HFFc6 (cell line): ENCODE measurements at places on chromosomes 2 and 18.
A peak's percentile ranks its signal among the peaks of the same experiment; 100 is the strongest.

DNA sequence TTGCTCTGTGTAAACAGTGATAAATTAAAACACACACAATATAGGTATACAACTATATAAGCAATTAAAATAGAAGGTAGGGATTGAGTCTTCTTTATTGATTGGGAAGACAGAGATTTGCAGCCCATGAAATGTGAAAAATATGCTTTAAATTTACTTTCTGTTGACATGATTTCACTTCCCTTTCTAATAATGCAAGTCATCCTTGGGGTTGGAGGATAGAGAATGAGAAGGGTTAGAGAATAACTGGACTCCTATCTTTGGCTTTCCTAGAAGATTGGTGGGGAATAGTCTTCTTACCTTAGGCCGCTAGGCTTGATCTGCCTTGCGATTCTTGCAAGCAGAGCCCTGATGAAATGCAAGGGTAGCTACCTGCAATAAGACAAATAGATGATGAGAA is 339.8 kb downstream of the NYAP2 start:
- no peaks in the 10 kb centered on the region; the same call in 1 of the 2 replicates for H3K36me3 ChIP-seq

GRCh38 chr2:197255543-197255942 is 55.0 kb downstream of the ANKRD44 start:
- H3K27me3 ChIP-seq, result peaks cover 1% of the 10 kb centered on the region; the same call in 1 of the 2 replicates
- H3K36me3 ChIP-seq, result no peaks in the 10 kb centered on the region
- H3K27ac ChIP-seq, result no peak overlapping the region
- no peak for DNase-seq
- no peak overlapping the region for H3K4me3 ChIP-seq

DNA sequence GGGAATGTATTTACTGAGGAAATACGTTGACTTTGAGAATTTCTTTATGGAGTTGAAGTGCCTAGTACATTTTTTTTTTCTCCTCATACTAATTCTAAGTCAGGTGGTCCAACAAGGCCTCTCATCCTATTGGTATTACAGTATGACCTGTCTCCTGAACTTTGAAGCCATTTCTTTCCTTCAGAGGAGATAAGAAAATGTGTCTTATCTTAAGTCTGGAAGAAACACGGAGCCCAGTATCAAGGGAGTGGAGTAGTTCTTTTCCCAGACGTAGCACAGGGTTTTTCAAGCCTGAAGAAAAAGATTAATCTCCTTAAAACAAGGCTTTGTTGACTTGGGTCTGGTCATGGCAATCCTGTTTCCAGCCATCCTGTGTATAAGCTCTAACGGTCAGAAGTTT is 11.6 kb upstream of the CPS1 start:
- no peak for DNase-seq
- H3K27me3 ChIP-seq, result no peaks in the 10 kb centered on the region
- H3K36me3 ChIP-seq, result no peaks in the 10 kb centered on the region

DNA sequence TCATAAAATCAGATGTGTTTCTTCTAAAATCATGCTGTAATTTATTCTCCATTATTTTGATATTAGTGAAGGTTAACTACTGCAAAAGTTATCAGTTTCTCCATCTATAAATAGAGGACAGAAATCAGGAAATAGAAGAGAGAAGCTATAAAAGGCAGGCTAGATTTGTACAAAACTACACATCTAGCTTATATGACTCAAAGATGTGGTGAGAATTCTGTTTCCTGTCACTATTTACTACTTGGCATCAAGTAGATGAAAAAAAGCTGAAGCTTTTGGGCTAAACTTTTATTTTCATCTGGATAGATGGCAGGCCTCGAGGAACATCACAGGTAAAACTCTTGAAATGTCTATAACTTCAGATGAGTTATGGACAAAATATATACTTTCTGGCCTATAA is 49.8 kb upstream of the NAB1 start:
- peaks cover 17% of the 10 kb centered on the region; the same call in 1 of the 2 replicates for H3K4me1 ChIP-seq
- no peak overlapping the region for H3K27ac ChIP-seq
- no peak overlapping the region for H3K4me3 ChIP-seq
- no peaks in the 10 kb centered on the region; the same call in 1 of the 2 replicates for H3K27me3 ChIP-seq
- DNase-seq, result no peak

GRCh38 chr2:38170067-38170466 is 94.1 kb upstream of the CYP1B1 start:
- no peak overlapping the region for H3K27ac ChIP-seq
- peaks cover 26% of the 10 kb centered on the region for H3K4me1 ChIP-seq
- H3K4me3 ChIP-seq, result no peak overlapping the region
- no peak for DNase-seq
- H3K36me3 ChIP-seq, result no peaks in the 10 kb centered on the region

DNA sequence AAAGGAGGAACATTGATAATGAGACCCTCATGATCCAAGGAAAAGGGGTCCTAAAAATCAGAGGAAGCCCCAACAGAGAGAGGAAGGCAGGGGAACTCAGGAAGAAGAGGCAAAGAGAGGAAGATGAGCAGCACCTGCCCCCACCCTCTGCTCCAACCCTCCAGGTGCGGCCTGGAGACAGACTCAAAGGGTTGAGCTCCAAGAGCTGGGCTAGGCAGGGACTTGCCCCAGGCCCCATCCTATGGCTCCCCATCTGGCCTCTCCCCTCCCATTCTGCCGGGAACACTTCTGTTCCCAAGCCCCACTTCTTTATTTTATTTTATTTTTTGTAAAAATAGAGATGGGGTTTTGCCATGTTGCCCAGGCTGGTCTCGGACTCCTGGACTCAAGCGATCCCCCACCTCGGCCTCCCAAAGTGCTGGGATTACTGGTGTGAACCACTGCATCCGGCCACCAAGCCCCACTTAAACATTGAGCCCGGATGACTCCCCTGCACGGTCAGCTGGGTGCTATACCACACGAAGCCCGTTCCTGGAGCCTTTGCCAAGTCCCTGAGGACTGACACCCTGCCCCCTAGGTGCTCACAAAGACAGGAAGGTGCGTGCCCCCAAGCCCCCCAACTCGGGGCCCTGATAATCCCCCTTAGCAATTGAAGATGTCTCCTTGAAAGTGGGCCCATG is 3.8 kb upstream of the GPR55 start:
- H3K4me1 ChIP-seq, result peaks cover 9% of the 10 kb centered on the region
- peaks cover 38% of the 10 kb centered on the region for H3K27me3 ChIP-seq
- no peak overlapping the region for H3K27ac ChIP-seq
- no peak for DNase-seq
- H3K4me3 ChIP-seq, result no peak overlapping the region
- H3K36me3 ChIP-seq, result no peaks in the 10 kb centered on the region

- no peaks in the 10 kb centered on the region for H3K36me3 ChIP-seq
- no peak overlapping the region for H3K27ac ChIP-seq
- H3K27me3 ChIP-seq, result no peaks in the 10 kb centered on the region; the same call in 1 of the 2 replicates
- no peak for DNase-seq
- no peaks in the 10 kb centered on the region for H3K4me1 ChIP-seq
- H3K4me3 ChIP-seq, result no peak overlapping the region
These were observed 272.3 kb upstream of the EPHA4 start for GRCh38 chr2:221844212-221845020.

DNA sequence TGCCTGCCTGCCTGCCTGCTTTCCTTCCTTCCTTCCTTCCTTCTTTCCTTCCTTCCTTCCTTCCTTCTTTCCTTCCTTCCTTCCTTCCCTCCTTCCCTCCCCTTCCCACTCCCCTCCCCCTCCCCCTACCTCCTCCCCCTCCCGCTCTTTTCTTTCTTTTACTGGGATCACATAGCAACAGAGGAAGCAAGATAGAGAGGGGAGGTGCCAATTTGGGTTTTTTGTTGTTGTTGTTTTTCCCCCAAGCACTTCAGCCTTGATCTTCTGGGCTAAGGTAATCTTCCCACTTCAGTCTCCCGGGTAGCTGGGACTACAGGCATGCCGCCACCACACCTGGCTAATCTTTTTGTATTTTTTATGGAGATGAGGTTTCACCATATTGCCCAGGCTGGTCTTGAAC is 20.0 kb downstream of the PPM1B start:
- no peak overlapping the region for H3K4me3 ChIP-seq
- H3K4me1 ChIP-seq, result peaks cover 17% of the 10 kb centered on the region; the same call in 1 of the 2 replicates
- H3K27ac ChIP-seq, result no peak overlapping the region
- DNase-seq, result no peak

DNA sequence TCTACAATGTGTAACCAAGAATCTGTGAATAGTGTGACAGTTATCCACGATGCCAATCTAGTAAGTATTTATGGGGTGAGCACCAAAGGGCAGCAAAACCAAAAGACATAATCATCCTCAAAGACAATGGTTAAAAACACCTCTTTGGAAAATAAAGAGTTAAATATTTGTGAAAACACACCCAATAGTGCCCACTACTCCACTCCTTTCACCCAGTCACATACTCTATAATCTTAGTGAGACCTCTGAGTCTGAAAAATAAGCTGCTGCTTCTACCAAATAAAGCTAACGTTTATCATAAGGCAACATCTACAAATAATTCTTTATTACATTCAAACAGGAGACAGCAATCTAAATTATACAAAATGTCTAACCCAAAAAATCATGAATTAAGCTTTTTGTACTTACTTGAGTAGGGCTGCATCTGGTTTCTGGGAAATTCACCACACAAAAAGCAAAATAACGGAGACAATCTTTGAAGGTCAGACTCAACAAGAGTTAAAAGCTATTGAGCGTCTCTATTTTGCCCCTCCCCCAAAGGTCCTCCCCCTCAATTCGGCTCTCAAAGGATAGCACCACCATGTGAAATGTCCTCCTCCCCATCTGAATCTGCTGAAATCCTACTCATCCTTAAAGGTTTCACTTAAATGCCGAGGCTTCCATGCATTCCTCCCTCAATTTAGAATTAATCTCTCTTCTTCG is 2.0 kb downstream of the RAPH1 start:
- peaks cover 17% of the 10 kb centered on the region for H3K36me3 ChIP-seq
- peak overlapping the region; percentile 79 for H3K27ac ChIP-seq
- H3K4me1 ChIP-seq, result peaks cover 62% of the 10 kb centered on the region
- H3K4me3 ChIP-seq, result peak overlapping the region; percentile 96
- no peak for DNase-seq
